NCI-H460 (cell line): ENCODE measurements at places on chromosomes 11 and 22. TPM values are rescaled to one million over a fixed set of nuclear protein-coding genes. Genes with fewer than 3 reads are reported as not detected.
A peak's percentile ranks its signal among the peaks of the same experiment; 100 is the strongest.

DNA sequence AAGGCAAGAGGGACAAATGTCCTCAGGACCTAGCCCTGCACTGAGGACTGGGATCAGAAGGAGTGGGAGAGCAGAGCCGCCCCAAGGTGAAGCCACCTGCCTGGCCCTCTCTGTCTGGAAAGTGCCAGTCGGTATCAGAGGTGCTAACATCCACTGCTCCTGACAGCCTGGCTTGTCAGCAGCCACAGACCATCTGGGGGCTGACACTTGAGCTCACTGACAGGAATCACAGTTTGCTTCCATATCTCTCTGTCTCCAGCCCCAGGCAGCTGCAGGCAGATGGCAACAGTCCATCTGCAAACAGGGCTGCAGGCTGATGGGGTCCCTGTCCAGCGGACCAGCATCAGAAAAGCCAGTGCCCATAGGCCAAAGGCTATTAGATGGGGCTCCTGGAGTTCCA, 5.5 kb downstream of the OPCML start:
- no peak for DNase-seq

GRCh38 chr11:13391217-13391616, 71.8 kb downstream of the BTBD10 start:
- DNase-seq: no peak

DNA sequence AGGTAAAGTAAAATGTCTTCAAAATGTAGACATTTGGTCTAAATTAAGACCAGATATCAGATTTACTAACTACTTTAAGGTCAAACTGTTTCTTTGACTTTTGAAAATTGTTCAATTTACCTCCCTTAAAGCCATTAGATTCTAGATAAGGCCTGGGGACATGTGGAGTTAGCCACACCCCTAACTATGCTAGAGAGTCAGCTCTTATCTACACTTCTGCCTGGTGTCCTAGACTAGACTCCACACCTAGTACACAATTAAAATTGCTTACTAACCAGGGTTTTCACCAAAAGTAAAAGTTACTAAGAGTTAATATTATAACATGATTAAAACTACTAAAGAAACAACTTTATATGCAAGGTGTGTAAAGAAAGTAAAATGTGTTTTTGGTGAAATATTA, 43.6 kb upstream of the DBX1 start:
- DNase-seq: no peak

The SNX32 gene
- 0.05 TPM in 1 of 2 replicates, not detected in the other for total RNA-seq

The ALDH3B2 gene
- total RNA-seq: not detected in 2 replicates

DNA sequence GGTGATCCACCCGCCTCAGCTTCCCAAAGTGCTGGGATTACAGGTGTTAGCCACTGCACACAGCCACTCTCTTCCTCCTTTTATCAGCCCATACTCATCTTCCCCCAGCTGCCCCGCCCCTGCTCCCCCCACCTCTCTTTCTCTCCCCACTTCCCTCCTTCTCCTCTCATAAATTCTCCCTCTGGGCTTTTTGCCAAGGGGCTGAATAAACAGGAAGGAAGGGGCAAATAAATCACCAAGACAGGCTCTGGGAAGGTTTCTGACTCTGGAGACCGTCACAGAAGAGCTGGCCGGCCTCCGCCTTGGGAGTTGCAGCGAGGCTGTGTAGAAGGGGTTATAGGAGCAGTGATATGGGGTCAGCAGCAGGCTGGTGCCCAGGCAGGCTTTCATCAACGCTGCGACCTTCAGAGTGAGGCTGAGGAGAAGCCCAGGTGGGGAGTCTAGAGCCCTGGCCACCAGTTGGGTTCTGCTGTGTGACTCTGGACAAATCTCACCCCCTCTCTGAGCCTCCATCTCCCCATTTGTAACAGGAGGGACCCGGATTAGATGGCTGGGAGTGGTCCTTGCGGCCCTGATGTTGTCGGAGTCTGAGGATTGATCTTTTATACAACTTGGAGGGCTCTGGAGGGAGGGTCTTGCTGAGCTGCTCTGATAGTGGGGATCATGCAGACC, 62.6 kb upstream of the RASD2 start:
- DNase-seq: peak; percentile 43

DNA sequence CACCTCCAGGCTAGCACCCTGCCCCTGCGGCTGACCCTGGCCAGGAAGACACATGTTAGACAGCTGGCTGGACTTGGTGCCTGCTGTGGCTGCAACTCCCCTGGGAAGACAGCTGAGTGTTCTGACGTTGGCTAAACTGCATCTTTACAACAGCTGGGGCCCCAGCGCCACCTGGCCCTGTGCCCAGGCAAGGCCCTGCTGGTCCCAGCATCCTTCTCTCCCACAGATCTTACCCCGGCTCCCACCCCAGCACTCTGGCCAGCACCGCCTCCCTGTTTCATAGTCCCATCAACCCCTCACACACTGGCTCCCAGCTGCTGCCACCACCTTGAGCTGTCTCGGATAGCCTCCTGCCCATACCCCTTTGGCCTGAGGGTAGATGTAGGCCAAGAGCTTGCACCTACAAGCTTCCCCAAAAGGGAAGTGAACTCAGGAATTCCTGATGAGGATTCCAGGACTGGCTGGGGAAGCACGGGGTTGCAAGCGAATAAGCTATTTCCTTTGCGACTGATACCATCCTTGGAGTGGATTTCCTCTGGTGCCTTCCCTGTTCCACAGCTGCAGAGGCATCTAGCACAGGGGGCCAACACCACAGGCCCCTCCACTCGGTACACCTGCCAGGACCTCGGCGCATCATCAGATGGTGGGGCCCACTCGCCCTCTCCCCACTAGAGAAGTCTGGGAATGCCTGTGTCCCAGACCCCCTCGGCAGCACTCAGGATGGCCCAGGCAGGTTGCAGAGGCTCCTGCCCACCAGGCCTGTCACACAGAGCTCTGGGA, 28.5 kb downstream of the RSPH14 start:
- DNase-seq: no peak

DNA sequence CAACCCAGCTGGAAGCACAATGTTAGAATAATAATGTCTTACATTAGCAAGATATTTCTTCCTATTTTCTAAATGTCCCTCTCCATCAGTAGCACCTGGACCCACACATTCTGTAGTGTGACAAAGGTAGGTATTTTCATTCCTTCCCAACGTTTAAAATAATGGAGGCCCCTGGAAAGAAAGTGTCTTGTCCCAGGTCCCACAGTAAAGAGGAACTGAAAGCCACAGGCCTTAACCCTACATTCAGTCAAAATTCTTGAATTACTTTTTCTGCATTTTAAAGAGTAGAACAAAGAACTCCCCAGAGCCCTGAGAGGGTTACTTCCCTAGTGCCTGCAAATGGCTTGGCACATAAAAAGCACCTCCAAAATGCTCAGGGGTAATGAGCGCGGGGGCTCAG, 26.3 kb downstream of the OPCML start:
- no peak for DNase-seq

The CASP4 gene
- total RNA-seq: 146 and 150 TPM in 2 replicates

The NPTXR gene
- total RNA-seq: 0.12 and 0.37 TPM in 2 replicates

DNA sequence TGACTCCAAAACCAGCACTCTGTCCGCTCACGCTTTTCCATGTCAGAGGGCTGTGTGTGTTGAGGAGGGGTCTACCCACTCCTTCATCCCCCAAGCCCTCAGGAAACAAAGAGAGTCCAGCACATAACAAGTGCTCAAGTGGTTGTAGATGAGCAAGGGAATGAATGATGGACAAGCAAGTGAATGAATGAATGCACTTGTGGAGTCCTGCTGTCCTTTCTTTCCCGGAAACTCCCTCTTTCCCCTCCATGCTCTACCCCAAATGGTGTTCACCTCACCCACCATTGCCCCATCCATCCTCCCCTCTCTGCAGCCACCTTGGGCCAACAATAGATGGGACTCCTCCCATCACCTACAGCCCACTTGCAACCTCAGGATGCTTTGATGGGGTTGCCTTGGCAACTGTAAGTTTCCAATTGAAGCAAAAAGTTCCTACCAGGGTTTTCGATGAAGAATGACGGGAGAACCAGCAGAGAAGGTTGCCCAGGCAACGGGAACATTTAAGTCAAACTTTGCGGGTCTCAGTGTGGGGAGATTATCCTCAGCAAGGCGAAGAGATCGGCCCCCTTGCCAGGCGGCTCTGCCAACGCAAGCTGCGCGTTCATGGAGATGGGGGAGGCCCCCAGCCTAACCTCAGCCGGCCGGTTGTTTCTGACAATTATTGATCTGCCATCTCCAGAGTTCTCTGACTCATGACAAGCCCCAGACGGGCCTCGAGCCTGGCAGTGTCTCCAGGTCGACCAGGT, 51.1 kb downstream of the MCM5 start:
- DNase-seq: no peak

The GRM5 gene
- not detected in 2 replicates for total RNA-seq

The LRRC75B gene
- 4.3 and 5.5 TPM in 2 replicates for total RNA-seq

The DTX4 gene
- 0.25 and 0.38 TPM in 2 replicates for total RNA-seq
